ENCODE measurements at places on chromosomes 1 and 21. TPM values are rescaled to one million over a fixed set of nuclear protein-coding genes. Genes with fewer than 3 reads are reported as not detected.

The GBP6 gene
- total RNA-seq, result 0.08 TPM

The LRRC53 gene
- total RNA-seq, result not detected

The CLIC4 gene
- total RNA-seq, result 36.1 TPM

The CCNL2 gene
- 47.3 TPM for total RNA-seq

The NBPF4 gene
- total RNA-seq, result 0.09 TPM

The ADCY10 gene
- 0.89 TPM for total RNA-seq

The CACNA1E gene
- under 0.01 TPM for total RNA-seq

The FCAMR gene
- total RNA-seq, result 0.59 TPM

The MPL gene
- total RNA-seq, result not detected

The ADAMTSL4 gene
- total RNA-seq, result 5.6 TPM

Measured in liver (tissue), 10 donors.